ENCODE measurements at places on chromosomes 2 and 18. TPM values are rescaled to one million over a fixed set of nuclear protein-coding genes. Genes with fewer than 3 reads are reported as not detected.

FAM110C gene
- total RNA-seq = 10.8 TPM

ERFE gene
- 0.79 TPM for total RNA-seq

CD8B2 gene
- 0.37 TPM for total RNA-seq

MRO gene
- total RNA-seq = 1.2 TPM

TMEM17 gene
- total RNA-seq = 2.6 TPM

SGO2 gene
- total RNA-seq = 18.0 TPM

OSR1 gene
- 93.7 TPM for total RNA-seq

EPG5 gene
- total RNA-seq = 39.8 TPM
